ENCODE measurements at places on chromosomes 2 and 18.

- no peak for DNase-seq
Observed at GRCh38 chr18:28044036-28044435, 132.9 kb downstream of the CDH2 start.

DNA sequence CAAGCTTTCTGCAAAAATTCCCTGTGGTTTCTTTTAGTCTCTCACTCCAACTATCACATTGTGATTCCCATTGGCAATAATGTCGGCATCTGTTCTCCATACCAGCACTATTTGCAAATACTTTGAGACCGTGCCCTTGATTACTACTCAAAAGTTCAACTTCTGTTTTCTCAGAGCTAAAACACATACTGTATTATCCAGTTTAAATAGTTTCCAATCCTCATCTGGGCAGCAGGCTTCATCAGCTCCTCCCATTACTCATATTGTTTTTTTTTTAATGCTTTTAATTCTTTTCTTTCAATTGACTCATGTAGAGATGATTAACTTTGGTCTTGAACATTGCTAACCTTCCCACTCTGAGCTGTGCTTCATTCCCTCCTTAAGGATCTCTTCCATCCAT, 135.8 kb downstream of the METTL8 start:
- DNase-seq = no peak

DNA sequence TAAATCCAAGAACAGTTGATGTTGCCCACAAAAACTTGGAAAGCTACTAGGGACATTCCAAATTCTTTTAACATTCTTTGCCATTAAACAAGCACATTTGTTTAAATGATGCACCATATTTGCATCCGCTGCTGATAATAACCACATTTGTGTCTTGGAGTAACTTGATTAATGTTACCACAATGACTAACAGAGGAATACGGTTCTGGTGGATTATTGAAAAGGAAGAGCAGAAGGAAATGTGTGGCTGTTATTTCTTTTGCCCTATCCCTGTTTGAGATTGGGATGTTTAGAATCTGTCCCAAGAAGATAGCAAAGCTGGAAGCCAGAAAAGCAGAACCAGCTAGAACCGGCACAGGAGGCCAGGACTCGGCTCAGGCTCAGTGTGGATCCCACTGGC, 39.2 kb upstream of the RASGRP3 start:
- no peak for DNase-seq

DNA sequence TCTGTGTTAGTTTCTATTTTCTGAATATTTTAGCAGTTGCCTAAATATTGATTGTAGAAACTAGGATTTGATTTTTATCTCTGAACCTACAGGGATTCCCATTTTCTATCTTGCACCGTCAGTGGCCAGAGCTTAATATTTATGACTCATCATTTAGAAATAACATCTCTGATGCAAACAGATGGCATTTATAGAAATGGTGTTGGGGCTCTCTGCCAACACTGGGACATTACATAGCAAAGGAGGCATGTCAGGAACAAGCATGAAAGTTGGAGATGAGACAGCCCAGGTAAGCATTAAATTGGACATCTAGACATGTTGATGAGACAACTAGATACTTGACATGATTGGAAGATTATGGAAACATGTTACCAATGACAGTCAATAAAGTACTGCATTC, 165.3 kb upstream of the SYT4 start:
- DNase-seq = no peak

- DNase-seq = no peak
Observed at GRCh38 chr2:162002623-162003235, 71.3 kb downstream of the DPP4 start.

DNA sequence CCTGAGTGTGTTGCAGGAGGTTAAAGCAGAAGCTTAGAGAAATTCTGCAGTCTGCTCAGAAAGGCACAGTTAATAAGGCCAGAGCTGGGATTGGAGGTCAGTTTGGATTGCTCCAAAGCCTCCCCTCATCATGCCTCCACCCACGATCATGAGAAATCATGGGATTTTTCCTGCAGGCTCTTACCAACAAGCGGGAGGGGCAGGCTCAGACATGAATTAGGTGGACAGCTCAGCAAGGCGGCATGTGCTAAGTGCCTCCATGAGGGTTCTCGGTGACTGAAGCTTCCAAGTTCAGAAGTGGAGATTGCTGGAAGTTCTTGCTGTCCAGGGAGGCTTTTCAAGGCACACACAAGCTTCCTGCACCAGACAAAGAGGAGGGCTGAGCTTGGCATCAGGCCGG, 163.8 kb downstream of the SETBP1 start:
- DNase-seq = no peak

- no peak for DNase-seq
Observed at GRCh38 chr2:222879604-222879933, 18.7 kb downstream of the ACSL3 start.

- DNase-seq = no peak
Observed at GRCh38 chr2:239580199-239580527, 179.3 kb upstream of the HDAC4 start.

- DNase-seq = no peak
Observed at GRCh38 chr2:147390475-147390874, 454.4 kb upstream of the ACVR2A start.

GRCh38 chr2:119179202-119179601, 20.7 kb upstream of the C1QL2 start:
- DNase-seq = no peak

DNA sequence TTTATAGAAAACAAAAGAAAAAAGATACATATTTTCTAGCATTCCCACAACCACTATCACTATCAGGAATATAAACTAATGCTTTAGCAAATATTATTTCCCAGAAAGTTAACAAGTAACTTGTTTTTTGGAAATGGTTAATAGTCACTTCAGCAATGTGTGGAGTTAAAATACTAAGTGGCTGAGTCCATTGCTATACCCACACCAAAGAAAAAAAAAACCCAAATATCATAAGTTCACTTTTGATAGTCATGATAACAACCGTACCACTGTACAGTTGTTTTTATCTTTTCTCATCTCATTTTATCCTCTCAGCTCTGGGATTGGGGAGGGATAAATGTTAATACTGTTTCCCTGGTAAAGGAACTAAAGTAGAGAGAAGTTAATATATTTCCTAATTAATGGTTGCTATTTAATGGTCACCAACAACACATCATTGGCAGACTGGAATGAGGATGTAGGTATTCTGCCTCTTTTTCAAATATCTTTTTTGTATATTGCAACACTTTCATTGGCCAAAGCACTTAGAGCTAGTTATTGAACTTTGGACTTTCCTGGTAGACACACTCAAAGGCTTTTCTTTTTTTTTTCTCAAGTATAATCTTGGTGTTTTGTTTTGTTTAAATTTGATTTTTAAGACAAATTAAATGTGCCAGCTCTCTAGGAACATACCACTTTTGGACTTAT, 18.4 kb upstream of the KANSL1L start:
- no peak for DNase-seq

GRCh38 chr2:1835581-1836201, 91.4 kb upstream of the PXDN start:
- DNase-seq = no peak

DNA sequence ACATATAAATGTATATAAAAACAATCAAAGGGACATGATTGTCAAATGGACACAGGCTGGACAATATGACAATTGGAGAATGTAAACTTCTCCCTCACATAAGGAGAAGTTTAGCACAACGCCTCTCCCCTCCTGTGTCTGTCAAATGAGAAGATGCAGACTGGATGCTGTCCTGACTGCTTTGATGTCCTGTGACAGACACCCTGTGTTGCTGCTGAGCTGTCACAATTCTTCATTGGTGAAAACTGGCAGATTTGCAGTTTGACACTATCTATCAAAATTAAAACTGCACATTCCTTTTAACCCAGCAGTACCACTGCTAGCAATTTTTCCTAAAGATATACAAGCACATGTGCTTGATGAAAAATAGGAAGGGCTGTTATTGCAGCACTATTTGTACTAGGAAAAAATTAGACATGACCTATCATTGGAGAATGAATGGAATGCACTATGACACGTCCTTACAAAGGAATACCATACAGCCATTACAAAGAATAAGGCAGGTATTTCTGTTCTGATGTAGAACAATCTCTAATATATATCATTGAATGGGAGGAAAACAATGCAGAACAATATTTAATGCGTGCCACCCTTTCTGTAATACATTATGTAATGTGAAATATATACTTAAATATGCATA, 12.4 kb downstream of the DPYSL5 start:
- DNase-seq = no peak

- DNase-seq = no peak
Observed at GRCh38 chr2:119446037-119446436, 14.4 kb downstream of the TMEM37 start.

DNA sequence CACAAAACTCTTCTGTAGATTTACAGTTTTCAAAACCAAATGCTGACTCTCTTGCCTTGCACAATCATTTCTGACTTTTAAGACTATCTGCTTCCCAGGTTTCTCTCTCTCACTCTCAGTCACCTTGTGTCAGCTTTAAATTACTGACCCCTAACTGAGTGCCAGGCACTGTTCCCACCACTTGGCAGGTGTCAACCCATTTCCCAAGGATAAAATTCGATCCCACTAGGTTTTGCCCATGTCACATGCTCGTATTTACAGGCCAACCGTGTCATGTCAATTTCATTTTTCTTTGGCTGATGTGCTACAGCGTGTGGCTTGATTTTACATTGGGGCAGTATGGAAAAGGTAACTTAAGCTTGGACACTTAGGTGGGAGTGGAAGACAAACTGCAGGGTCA, 26.1 kb upstream of the LMAN1 start:
- no peak for DNase-seq

DNA sequence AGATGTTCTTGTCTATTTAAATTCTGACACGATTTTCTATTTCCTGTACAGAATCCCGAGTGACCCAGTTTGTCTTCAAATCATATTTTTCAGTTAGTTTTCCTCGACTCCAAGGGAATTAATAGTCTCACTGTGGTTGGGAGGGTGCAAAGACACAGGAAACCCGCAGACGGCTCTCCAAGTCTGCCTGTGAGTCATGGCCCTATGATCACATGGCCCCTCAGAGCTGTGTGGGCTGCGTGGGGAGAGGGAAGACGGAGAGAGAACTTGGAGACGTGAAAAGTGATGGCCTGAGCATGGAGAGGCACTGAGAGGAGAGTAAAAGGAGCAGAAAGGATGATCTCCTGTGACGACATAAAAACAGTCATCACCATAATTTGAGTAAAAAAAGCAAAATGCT, 989.9 kb downstream of the DCDC2C start:
- DNase-seq = no peak

GRCh38 chr18:49495076-49495475, 8.0 kb upstream of the C18orf32 start:
- DNase-seq = no peak

DNA sequence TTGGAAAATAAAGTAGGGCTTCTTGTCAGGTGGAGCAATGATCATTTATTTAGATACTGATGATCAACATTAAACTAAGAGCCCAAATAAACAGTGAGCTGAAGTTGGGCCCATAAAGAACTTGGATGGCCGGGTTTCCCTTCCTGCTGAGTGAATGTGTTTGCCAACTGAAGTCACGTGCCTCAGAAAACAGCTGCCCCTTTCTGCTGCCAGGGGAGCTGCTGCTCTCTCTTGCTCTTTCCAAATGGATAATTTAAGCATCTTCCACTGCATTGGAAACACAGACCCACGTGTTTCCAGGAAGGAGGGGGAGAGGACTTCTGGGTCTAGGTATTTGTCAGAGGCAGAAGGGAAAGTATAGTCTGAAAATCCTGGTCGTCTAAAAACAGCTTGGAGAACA, 22.9 kb upstream of the NCKAP5 start:
- DNase-seq = no peak

DNA sequence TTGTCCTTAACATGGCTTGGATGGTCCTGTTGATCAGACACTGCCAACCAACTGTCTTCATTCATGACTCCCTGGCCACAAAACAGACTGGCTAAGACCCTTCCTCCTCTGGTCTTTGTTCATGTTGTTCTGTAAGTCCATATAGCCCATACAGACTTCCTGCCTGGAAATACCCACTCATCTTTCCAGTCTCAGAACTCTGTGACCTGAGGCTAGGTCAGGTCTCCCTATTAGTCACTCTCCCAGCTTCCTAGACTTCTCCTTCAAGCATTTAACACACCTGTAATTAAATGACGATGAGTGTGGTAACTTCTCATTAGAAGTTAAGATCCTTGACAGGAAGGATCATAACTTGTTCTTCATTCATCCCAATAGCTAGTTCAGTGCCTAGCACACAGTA, 56.3 kb downstream of the CCDC93 start:
- DNase-seq = no peak

GRCh38 chr2:111162718-111163331, 42.1 kb downstream of the BCL2L11 start:
- DNase-seq = no peak

DNA sequence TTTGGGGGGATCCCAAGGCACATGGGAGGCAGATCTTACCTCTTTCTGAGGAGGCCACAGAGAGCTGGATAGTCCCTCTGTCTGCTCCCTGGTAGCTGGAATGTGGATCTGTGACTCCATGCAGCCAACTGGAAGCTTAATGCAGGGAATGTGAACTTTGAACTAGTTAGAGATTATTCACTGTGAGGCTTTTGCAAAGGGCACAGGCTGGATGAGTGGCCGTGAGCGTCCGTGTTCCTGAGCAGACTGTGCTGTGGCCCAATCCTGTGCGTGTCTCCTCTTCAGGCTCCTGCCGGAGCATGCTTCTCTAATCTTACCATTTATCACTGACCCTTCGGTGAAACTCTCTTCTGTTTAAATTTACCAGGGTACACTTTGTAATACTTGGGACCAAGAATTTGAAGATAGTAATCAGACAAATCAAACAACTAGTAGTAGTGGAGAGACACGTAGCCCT, 187.6 kb downstream of the PTPRM start:
- DNase-seq = peak; percentile 86

DNA sequence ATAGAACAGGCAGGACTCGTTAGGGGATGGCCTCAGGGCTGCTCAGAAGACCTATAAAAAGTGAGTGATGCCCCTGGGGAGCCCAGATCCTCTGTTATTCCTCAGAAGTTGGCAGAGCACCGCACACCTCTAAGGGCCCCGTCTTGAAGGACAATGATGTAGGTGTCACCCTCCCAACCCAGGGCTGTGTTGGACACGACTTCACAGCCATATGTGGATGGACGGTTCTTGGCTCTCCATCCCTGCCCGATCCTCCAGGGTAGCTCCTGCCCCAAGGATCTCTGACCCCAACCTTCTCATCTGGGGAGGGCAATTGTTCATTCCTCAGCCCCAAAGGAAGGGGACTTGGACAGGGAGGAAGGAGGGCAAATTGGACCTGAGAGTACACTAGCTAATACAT, 246.1 kb downstream of the DYSF start:
- peak; percentile 19 for DNase-seq

DNA sequence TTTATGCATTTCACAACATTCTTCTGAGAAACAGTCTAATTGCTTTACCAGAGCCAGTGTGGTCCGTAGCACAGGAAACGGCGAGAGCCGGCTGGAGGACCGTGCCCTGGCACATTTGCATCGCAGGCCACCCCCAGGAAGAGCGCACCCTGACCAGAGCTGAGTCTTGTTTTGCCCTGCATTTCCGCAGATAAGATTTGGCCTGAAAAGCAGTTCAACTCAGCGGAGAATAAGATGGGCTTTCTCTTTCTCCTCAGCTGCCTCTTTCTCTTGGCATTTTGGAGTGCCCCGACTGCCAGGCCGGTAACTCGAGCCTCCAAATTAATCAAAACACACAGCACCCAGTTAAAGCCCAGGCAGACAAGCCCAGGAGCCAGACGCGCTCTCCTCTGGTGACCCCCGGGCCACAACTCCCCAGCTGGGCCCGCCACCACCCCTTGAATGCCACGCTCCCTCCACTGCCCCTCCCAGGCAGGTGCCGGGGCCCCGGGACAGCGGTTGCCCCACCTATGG, 464 bp downstream of the COL4A4 start:
- DNase-seq = no peak

All from Caco-2 (cell line).